ENCODE measurements at places on chromosomes 11 and 22. TPM values are rescaled to one million over a fixed set of nuclear protein-coding genes. Genes with fewer than 3 reads are reported as not detected.

Gene OR4C16
- not detected for total RNA-seq

Gene CFAP300
- total RNA-seq = 11.3 TPM

Gene NELL1
- total RNA-seq = 0.32 TPM

Gene GPHA2
- not detected for total RNA-seq

Gene APOA1
- 0.43 TPM for total RNA-seq

Gene MRGPRX3
- total RNA-seq = not detected

Gene ZNF280B
- 7.7 TPM for total RNA-seq

Gene SYT8
- not detected for total RNA-seq

- no peaks in the 10 kb centered on the region for H3K4me1 ChIP-seq
- H3K36me3 ChIP-seq = no peaks in the 10 kb centered on the region
- no peaks in the 10 kb centered on the region for H3K27me3 ChIP-seq
- DNase-seq = no peak
- H3K27ac ChIP-seq = no peak overlapping the region
Measured at GRCh38 chr11:69272831-69273485, 21.0 kb upstream of the MYEOV start.

DNA sequence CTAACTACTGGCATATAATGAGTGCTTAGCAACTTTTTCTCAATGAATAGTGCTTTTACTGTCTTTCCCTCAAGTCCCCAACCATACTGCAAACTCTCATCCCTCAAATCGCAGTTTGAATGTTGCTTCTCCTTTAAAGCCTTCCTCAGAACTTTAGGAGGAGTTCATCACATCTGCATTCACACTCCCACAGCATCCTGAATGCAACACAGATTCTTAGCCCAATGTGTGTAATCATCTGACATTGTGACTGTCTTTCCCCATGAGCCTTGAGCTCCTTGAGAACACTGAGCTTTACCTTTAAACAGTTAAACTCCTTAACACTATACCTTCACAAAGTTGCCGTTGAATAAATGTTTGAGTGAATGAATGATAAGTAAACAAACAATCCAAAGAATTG is 81.7 kb upstream of the FAM181B start:
- H3K4me3 ChIP-seq = no peak overlapping the region
- H3K27me3 ChIP-seq = no peaks in the 10 kb centered on the region
- DNase-seq = no peak
- H3K36me3 ChIP-seq = no peaks in the 10 kb centered on the region
- H3K27ac ChIP-seq = peak overlapping the region; percentile 63
- peaks cover 29% of the 10 kb centered on the region for H3K4me1 ChIP-seq

DNA sequence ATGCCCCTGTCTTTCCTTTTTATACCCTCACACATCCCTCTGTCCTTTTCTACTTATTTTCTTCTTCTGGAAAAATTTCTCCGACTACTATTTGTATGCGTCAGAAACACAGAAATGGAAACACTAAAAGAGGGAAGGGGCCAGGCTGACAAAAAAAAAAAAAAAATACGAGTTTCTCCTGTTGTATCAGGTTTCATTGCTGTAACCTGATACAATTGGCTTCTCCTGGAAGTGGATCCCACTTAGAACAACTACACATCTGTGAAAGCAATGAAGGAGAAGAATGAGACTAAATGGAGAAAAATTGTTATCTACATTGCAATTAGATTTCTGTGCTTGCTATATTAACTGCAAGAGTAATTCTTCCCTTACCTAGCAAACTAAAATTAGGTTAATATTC is 393.9 kb downstream of the GUCY1A2 start:
- peak; percentile 21 for DNase-seq
- no peaks in the 10 kb centered on the region for H3K4me1 ChIP-seq
- H3K27me3 ChIP-seq = no peaks in the 10 kb centered on the region
- no peaks in the 10 kb centered on the region for H3K36me3 ChIP-seq
- no peak overlapping the region for H3K4me3 ChIP-seq

DNA sequence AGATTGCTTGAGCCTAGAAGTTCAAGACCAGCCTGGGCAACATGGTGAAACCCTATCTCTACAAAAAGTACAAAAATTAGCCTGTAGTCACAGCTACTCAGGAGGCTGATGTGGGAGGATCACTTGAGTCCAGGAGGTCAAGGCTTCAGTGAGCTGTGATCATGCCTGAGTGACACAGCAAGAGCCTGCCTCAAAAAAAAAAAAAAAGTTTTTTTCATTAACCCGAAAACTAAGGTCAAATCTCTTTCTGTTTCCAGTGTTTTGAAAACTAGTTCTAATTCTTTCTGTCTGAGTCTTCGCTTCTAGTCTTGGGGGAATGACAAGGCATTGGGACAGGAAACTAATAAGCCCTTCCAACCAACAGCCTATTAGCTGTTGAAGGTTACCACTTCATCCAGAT is 57.6 kb downstream of the LIF start:
- H3K36me3 ChIP-seq = no peaks in the 10 kb centered on the region
- no peak overlapping the region for H3K27ac ChIP-seq
- DNase-seq = no peak
- no peak overlapping the region for H3K4me3 ChIP-seq
- no peaks in the 10 kb centered on the region for H3K4me1 ChIP-seq

DNA sequence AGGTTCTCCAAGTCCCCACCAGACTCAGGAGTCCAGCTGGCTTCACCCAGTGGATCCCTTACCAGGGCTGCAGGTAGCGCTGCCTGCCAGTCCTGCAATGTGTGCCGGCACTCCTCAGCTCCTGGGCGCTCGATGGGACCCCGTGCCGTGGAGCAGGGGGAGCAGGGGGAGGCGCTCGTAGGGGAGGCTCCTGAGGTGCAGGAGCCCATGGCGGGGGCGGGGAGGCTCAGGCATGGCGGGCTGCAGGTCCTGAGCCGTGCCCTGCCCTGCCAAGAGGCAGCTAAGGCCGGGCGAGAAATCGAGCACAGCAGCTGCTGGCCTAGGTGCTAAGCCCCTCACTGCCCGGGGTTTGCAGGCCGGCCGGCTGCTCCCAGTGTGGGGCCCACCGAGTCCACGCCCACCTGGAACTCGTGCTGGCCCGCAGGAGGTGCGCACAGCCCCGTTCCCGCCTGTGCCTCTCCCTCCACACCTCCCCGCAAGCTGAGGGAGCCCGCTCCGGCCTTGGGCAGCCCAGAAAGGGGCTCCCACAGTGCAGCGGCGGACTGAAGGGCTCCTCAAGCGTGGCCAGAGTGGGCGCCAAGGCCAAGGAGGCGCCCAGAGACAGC is 792.9 kb upstream of the CCDC179 start:
- H3K4me3 ChIP-seq = no peak overlapping the region
- no peaks in the 10 kb centered on the region for H3K4me1 ChIP-seq
- no peak for DNase-seq
- H3K36me3 ChIP-seq = no peaks in the 10 kb centered on the region

DNA sequence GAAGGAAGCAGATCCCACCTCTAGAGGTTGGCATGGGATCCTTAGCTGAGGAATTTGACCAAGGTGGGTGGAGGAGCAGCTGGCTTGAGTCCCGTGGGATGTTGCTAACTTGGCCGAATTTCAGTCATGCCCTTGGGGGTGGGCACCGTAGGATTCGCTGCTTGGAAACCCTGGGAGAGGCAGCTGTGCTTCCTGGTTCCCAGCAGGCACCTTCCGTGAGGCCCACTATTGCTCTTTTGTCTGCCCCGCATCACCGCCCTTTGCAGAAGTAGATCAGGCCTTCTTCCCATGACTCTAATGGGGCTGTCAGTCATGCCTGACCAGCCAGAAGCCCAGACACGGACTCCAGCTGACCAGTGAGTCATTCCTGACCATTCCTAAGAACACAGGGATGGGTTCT is 292.3 kb upstream of the SYN3 start:
- no peaks in the 10 kb centered on the region for H3K4me1 ChIP-seq
- H3K36me3 ChIP-seq = no peaks in the 10 kb centered on the region
- no peak overlapping the region for H3K4me3 ChIP-seq

GRCh38 chr11:86641537-86642261 is 30.7 kb downstream of the ME3 start:
- no peak for DNase-seq
- no peak overlapping the region for H3K4me3 ChIP-seq
- no peaks in the 10 kb centered on the region for H3K4me1 ChIP-seq
- H3K36me3 ChIP-seq = no peaks in the 10 kb centered on the region
- H3K27me3 ChIP-seq = no peaks in the 10 kb centered on the region

- DNase-seq = no peak
- no peaks in the 10 kb centered on the region for H3K36me3 ChIP-seq
- no peak overlapping the region for H3K4me3 ChIP-seq
- no peaks in the 10 kb centered on the region for H3K4me1 ChIP-seq
Measured at GRCh38 chr11:127592371-127592770, 591.8 kb upstream of the KIRREL3 start.

DNA sequence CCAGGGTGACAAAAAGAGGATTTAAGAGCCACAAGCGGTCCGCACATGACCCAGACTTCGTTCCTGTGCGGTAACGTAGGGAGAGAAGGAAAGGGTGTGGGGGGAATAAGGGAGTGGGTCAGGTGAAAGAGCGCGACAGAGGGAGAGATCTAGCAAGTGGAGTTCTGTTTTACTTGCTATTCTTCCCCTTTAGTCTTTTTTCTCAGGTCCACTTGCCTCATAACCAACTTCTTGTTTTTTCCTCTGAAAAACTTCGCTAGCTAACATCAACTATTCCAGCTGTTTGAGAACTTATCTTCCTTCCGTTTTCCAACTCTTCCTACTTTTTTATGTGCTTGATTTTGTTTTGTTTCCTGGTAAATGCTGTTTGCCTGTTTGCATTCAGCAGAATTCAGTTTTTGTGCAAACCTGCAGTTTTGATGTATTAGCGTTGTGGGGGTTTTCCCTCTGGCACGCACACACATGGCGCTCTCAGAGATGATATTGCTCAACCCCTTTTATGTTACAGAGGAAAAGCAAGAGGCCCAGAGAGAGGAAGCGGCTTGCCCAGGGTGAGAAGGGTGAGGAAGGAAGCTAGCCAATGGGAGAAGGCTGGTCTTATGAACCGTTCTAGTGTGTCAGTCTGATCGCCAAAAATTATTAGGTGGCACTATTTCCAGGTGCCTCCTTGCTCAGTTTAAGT is 592 bp upstream of the CTSC start:
- peaks cover 7% of the 10 kb centered on the region for H3K4me1 ChIP-seq
- peak overlapping the region; percentile 84 for H3K27ac ChIP-seq
- H3K4me3 ChIP-seq = peak overlapping the region; percentile 87
- no peaks in the 10 kb centered on the region for H3K27me3 ChIP-seq
- H3K36me3 ChIP-seq = peaks cover 16% of the 10 kb centered on the region

- H3K4me3 ChIP-seq = no peak overlapping the region
- H3K27ac ChIP-seq = no peak overlapping the region
- no peaks in the 10 kb centered on the region for H3K36me3 ChIP-seq
- no peaks in the 10 kb centered on the region for H3K4me1 ChIP-seq
Measured at GRCh38 chr22:48547971-48548370, 1279.7 kb downstream of the BRD1 start.

DNA sequence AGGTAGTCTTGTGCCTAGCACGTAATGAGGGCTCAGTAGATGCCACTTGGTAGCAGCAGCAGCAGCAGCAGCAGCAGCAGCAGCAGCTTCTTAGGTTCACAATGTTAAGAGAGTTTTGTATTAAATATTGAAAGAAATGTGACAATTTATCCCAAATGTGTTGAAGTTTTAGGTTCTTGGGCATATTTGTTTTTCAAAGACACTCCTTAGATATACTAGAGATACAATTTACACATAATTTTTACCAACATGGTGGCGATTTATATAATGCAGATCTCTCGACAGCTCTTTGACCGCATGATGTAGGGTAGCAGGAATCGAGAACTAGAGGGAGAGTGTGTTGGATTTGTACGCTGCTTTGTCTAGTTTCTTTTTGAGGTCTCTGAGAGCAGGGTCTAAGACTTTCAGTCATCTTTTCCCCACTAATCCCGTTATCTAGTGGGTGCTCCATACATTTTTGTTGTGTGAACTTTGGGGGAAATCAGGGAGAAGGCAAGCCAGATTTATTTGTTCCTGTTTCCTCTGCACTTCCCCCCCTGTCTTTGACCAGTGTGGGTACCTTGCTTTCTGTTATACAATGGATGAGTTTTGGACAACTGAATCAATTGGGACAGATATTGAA is 1.4 kb downstream of the FDX1 start:
- peaks cover 51% of the 10 kb centered on the region for H3K4me1 ChIP-seq
- peak; percentile 39 for DNase-seq
- H3K27me3 ChIP-seq = no peaks in the 10 kb centered on the region
- peaks cover 6% of the 10 kb centered on the region for H3K36me3 ChIP-seq
- peak overlapping the region; percentile 93 for H3K27ac ChIP-seq

GRCh38 chr22:17726928-17727897 is 47.1 kb downstream of the BID start:
- H3K27me3 ChIP-seq = no peaks in the 10 kb centered on the region
- H3K4me3 ChIP-seq = no peak overlapping the region
- DNase-seq = no peak
- peaks cover 5% of the 10 kb centered on the region for H3K4me1 ChIP-seq
- no peak overlapping the region for H3K27ac ChIP-seq
- H3K36me3 ChIP-seq = peaks cover 24% of the 10 kb centered on the region

- no peak overlapping the region for H3K27ac ChIP-seq
- no peaks in the 10 kb centered on the region for H3K36me3 ChIP-seq
- peak; percentile 52 for DNase-seq
- H3K4me3 ChIP-seq = peak overlapping the region; percentile 52
Measured at GRCh38 chr11:45900916-45901617, 6.0 kb downstream of the FREY1 start.

DNA sequence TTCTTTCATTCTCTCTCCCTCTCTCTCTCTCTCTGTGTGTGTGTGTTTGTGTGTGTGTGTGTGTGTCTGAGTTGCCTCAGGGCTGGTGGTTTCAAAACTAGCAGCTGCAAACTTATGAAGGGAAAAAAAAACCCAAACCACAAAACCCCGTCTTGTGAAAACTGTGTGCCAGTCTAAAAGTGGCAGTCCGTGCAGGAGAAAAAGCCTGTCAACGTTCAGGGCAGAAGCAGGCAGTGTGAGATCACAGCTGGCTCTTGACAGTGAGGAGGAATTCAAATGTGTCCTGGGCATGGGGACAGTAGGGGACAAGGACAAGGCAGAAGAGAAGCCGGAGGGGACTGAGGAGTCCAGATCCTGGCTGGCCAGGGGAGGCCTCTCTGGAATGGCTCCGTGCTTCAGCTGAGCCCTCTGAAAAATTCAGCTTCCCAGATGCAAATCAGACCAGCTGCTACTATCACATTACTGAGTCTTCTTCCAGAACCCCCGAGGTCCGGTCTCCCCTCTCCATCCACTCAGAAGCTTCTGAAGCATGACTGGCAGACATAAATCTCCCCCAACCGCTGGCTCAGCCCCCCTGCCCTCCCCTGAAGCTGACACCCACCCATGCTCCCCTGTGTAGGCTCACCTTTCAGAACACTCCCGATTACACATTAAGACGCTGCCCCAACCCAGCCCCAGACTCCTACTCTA is 31.9 kb downstream of the FLI1 start:
- no peaks in the 10 kb centered on the region for H3K4me1 ChIP-seq
- H3K4me3 ChIP-seq = no peak overlapping the region
- H3K27me3 ChIP-seq = peaks cover 52% of the 10 kb centered on the region
- no peak overlapping the region for H3K27ac ChIP-seq

- DNase-seq = no peak
- peaks cover 20% of the 10 kb centered on the region for H3K4me1 ChIP-seq
- H3K27me3 ChIP-seq = peaks cover 23% of the 10 kb centered on the region
- peak overlapping the region; percentile 46 for H3K4me3 ChIP-seq
Measured at GRCh38 chr22:50531546-50531961, 1.7 kb upstream of the TYMP start.

Measured in A673 (cell line).